ENCODE measurements at places on chromosomes 3 and 15.
A peak's percentile ranks its signal among the peaks of the same experiment; 100 is the strongest.

DNA sequence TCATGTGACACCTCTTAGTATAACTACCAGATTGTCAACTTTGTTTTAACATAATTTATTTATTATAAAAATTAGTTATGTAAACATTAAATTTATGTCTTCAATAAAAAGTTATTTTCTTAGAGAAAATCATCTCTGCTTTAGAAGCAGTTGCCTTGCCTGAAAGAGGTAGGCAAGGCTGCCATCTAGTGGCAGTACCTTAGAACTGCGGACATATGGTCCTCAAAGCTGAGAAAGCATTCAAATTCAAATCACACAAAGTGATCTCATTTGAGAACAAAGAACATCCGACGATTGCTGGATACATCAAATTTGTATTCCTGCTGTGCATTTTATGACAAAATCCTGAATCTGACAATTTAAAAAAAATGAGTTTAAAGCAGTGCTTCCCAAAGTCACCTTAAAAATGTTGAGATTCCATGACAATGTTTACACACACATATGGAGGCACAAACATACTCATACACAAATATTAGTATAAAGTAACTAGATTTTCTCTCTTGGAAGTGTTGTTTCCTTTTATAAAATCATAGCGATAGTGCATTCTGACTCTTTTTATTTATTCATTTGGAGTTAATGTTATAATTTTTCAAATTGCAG is 617.4 kb downstream of the CADM2 start:
- DNase-seq, result no peak

DNA sequence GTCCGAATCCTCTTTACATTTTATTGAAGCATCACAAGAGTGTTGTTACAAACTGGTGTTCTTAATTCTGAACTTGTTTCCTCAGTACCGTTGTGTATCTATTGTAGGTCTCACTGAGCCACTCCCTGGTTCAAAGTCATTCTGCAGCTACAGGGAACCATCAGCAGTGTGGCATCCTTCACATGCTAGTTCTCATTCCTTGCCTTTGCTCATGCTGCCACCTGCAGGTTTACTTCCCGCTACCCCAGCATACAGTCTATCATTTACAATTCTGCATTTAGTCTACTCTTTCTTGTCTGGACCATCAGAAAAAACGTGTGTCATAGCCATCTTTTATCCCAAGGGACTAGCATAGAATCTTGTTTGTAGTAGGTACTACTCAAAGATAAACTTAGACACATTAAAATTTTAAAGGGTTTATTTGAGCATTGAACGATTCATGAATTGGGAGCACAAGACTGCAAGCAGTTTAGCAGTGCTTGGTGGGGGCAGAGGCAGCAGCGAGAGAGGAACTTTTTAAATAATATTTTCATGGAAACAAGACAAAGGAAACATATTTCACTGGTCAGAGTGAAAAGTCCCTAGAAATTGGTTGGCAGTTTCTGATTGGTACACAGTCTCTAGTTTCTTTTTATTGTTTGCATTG is 402.1 kb downstream of the CADM2 start:
- DNase-seq, result no peak

DNA sequence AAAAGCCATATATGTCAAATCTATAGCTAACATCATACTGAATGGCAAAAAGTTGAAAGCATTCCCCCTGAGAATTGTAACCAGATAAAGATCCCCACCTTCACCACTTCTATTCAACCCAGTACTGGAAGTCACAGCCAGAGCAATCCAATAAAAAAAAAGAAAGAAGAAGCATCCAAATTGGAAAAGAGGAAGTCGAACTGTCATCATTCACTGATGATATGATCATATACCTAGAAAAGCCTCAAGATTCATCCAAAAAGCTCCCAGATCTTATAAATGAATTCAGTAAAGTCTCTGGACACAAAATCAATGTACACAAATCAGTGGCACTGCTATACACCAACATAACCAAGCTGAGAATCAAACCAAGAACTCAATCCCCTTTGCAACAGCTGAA is 97.4 kb downstream of the CBLB start:
- no peak for DNase-seq

GRCh38 chr15:69475769-69476358 is 23.2 kb downstream of the RPLP1 start:
- peak; percentile 68 for DNase-seq

DNA sequence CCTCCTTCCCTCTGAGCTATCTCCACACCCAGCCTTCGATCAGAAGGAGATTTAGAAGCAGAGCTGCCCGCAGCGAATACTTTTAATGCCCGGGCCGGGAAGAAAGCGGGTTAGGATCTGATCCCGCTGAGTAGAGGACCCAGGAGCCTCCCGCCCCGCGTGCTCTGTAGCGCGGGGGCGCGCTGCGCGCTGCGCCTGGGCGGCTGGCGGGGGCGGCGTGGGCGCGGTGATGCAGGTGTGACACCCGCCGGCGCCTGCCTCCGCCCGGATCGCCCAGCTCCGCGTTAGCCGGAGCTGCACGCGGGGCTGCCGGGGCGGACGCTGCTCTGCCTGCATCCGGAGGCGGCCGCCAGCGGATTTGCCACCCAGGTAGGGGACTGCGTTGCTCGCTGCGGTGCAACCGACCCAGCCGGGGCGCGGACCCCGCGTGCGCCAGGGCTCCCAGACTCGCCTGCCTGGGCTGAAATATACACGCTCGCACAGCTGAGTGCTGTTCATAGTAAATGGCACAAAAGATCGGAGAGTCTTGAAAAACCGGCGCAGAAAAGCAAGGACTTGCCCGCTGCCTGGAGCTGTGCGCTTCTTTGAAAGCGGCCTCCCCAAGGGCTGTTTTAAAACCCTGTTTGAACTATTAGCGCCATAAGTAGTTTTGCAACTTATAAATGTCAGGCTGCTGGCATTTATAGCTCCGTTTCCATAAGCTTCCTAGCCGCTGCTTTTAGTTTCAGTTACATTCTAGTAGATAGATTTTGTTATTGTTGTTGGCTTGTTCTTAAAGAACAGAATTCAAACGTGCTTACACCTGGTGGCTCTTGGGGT is at the start of gene SV2B:
Gene SV2B (plus strand): TSS at position 263 of the 819 bp plus-strand sequence. CDS start 126,007 bp downstream, outside the sequence.
- no peak for DNase-seq

GRCh38 chr3:183229178-183229577 is 23.9 kb upstream of the B3GNT5 start:
- DNase-seq, result no peak

DNA sequence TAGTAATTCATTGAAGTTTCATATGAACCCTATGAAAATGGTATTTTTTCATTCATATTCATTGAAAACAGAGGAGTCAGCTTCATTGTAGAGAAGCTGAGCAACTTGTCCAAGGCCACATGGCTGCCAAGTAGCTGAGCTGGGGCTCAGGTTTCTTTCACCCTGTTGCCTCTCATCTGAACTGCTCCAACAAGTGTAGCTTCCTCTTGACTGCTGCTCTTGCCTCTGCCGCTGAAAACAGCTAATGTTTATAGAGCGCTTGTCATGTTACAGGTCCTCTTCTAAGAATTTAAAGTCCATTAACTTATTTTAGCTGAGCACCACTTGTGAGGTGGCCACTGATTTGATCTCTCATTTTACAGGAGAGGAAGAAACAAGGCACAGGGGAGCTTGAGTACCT is 81.1 kb downstream of the PDCD6IP start:
- no peak for DNase-seq

DNA sequence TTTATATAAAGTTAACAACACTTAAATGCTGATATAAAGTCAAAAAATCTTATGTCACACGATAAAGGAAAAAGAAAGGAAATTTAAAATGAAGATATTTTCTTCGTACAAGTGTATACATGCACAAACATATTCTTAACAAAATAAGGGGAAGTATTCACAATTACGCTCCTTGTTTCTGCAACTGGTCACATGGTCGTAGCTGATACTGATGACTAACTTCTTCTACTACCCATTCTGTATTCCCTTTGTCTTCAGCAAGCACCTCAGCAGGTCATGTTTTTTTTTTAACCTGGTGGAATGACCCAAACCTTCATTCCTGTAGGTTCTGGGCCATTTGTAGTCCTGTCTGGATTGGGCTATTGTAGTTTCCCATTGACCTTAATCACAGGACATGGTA is 30.0 kb upstream of the CMTM8 start:
- no peak for DNase-seq

- no peak for DNase-seq
These were observed 22.1 kb downstream of the OSBPL11 start for GRCh38 chr3:125573216-125573615.

All from D721Med (cell line).